Fibroblast of skin of left quadriceps (primary cell): ENCODE measurements at places on chromosomes 7 and 10.
A peak's percentile ranks its signal among the peaks of the same experiment; 100 is the strongest.

DNA sequence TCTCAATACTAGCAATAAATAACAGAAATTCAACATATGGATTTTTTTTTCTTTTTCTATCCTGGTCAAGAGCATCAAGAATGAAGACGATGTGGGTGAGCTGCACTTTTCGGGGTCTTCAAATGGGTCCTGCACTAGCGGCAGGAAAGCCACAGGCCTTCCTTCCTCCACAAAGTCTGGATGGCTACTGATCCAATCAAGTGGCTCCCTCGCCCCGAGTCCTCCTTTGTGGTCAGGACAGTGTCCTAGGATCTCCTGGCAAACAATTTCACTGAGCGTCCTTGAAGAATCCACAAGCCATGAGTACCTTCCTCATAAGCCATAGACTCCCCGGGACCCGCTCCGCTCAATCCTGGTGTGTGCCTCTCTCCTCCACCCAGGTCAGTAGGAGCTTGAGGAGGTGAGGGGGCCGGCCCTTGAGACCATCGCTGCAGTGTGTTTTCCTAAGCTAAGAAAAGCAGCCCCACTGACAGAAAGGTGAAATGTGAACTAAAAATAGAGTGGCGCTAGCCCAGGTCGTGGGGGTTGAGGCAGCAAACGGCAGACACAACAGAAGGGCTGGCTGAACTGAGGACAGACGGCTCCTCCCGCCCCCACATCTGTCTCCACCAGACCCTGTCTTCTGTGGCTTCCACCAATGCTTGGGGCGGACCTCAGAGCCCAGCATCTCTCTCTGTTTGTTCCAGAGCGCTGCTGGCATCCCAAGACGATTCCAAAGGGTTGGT lies 202.3 kb downstream of the HERPUD2 start:
- DNase-seq: no peak

- peak; percentile 57 for DNase-seq
Measured at GRCh38 chr10:63166742-63167258, 33.7 kb downstream of the NRBF2 start.

DNA sequence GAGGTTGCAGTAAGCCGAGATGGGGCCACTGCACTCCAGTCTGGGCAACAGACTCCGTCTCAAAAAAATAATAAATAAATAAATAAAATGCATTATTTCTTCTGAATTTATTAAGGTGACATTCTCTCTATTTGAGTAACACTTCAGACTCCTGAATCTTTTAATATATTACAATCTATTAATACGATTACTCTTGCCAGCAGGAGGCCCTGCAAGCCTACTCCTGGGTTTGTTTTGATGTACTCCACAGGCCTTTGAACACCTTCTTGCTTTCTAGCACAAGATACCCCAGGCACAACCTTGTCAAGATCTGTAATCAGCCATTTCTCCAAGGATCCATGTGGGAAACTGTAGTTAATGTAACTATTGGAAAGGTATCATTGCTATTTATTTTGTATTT lies 63.5 kb downstream of the COBL start:
- no peak for DNase-seq

DNA sequence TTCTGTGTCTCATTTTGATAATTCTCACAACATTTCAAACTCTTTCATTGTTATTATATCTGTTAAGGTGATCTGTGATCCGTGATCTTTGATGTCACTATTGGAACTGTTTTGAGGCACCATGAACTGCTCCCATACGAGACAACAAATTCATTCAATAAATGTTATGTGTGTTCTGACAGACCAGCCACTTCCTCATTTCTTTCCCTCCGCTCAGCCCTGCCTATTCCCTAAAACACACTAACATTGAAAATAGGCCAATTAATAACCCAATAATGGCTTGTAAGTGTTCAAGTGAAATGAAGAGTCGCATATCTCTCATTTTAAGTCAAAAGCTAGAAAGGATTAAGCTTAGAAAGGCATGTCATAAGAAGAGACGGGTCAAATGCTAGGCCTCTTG lies 45.2 kb downstream of the RNF133 start:
- DNase-seq: no peak

DNA sequence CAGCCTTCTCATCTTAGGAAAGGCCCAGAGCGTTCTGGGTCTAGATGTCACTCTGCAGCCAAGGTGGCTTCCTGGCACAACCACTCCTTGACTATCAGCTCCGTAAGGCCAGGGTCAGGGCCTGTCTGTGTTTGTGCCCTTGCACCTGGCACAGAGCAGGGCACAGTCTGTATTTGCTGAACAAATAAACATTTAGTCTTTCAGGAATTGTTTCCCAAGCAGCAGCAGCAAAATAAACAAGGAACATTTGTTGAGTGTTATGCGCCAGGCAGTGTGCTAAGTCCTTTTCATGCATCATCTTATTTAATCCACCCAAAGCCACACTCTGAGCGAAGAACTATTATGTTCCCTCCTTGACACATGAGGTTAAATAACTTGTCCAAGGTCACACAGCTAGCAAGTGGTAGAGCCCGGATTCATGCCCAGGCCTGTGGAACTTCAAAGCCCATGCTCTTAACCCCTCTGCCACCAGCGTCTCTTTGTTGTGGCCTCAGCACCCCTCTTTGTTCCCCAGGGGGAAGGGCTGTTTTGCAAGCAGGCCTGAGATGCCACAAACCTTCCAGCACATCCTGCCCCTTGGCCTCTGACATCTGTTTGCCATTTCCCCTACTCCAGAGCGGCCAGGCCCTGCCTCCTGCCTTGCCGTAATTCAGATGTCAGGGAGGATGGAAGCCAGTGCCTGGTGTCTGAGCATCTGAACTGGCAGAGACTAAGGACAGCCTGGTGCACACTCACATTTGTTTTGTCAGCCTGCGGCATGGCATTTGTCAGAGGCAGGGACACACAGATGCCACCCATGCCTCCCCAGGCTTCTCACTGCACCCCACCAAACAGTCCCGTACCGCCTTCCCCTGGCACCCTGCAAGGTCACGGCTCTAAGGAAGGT lies 325.8 kb upstream of the ZMIZ1 start:
- DNase-seq: no peak

DNA sequence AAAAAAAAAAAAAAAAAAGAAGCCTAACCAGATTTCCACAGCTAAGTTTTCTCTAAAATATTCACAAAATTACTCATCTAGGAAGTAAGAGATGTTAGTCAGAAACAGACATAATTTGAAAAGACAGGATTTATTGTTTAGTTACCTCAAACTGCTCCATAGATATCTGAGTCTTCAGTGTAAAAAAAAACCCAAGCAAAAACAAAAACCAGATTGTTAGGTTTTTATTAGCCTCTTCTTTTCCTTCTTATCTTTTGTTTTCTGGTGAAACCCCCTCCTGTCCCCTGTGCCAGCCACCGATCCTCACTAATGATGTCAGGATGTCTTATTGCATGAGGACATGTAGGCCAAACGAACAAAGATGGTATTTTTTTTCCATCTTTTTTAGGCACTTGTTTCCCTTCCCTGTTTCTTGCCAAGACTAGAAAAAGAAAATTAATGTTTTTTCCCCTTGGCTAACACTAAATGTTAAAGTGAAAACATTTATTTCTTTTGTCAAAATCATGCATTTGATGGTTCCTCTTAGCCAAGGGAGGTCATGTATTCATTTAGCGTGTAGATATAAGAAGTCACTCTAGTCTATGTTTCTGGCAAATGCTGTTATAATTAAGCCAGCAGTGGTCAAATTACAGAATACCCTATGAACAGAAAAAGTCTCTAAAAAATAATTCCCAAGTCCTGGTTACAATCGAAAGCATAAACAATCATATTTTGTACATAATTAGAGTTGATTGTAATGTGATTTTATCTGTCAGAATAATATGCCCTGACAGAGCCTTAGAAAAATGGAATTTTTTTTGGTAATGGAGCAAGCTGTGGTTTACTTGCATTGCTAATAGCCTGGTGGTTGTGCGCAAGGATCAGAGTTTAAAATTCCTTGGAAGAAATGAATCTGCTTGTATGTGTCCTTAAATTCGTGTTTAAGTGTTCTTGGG lies 702.4 kb upstream of the FZD8 start:
- peak; percentile 25 for DNase-seq

GRCh38 chr7:95250571-95250970 lies 73.8 kb downstream of the PON1 start:
- DNase-seq: no peak
